ENCODE measurements at places on chromosomes 16 and 17.

GRCh38 chr16:53893731-53894435 lies 189.9 kb downstream of the FTO start:
- no peak for DNase-seq

DNA sequence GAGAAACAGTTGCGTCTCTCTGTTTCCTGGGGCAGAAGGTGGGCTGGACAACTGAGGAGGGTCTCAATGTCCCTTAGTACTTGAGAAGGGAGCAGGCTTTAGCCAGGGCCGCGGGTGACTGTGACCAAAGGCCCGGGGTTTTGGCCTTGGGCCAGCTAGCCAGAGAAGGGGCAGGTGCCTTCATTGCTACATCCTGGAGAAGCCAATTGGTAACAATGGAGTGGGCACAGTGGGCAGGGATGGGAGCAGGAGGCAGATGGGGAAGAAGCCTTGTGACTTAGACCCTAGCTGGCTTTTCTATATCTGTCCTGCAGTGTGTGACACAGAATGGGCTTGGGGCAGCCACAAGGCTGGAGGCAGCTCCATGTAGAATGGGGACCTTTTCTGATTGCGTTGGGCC lies 46.0 kb downstream of the CLEC16A start:
- DNase-seq, result no peak

DNA sequence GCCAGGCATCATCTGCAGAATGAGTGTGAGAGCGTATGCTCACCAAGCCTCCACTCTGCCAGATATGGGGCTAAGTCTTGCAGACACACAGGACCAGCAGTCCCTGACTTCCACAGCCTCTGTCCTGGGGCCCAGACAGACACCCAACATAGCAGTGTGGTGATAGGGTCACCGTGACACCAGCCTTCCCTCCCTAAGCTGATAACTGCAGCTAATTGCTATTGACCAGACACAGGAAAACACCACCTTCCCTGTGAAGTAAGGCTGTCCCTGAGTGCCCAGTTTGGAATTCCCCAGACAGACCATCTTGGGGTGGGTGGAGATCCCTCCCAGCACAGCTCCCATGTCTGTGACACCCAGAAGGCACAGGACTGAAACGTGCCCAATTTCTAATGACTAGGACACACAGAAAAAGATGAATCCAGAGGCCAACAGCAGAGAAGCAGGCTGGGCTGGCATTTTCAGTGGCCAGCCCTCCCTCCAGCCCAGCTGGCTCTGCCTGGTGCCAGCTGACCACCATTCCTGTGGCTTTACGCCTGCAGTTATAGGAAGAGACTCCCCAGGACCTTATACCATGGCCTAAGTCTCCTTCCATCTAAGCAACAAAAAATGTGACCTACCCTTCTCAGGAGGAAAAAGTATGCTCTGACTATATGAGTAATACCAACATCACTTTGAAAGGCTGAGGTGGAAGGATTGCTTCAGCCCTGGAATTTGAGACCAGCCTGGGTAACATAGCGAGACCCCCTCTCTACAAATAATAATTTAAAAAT lies 30.3 kb downstream of the ATPAF2 start:
- no peak for DNase-seq

GRCh38 chr16:56629531-56629930 lies 2.9 kb upstream of the MT1M start:
- no peak for DNase-seq

DNA sequence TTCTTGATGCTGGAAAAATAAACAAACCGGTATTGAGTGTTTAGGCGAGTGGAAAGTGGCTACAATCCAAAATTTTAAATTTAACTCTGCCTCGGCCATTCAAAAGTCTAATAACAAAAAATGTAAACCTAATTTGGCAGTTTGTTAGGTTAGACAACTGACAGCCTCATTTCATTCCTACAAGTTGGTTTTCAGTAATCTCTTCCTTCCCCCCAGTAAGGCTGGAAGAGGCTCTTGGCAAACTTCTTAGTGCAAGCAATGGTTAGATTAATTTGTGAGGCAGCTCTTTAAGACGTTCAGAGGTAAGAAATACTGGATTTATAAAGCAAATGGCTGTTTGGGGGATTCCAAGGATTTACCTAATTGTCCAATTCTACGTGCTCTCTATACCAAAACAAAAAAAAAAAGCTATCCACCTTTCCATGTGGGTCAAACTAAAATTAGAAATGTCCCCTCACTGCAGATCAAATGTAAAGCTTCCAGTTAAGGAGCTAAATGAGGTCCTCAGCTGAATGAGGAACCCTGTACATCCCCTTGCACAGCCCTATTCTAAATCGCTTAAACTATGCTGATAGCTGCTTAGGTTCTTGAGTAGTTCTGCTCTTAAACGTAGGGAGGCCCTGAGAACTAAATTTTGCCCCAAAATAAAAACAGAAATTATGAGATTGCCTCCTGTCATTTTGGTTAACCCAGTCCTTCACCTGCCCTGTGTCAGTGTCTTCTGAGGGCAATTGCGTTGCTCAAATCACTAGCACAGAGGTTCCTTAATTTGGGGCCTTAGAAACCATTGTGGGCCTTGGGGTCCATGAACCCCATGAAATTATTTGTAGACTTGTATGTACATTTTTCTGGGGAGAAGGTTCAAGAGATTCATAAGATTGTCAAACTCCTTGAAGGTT lies 2.9 kb downstream of the HEXIM1 start:
- no peak for DNase-seq

- peak; percentile 8 for DNase-seq
Observed at GRCh38 chr17:51365090-51365489, 104.7 kb downstream of the UTP18 start.

- DNase-seq, result no peak
Observed at GRCh38 chr17:41539979-41540701, 12.0 kb upstream of the KRT19 start.

- DNase-seq, result no peak
Observed at GRCh38 chr16:28107232-28107631, 43.7 kb upstream of the GSG1L start.

GRCh38 chr17:55086635-55087058 lies 118.1 kb downstream of the STXBP4 start:
- no peak for DNase-seq

DNA sequence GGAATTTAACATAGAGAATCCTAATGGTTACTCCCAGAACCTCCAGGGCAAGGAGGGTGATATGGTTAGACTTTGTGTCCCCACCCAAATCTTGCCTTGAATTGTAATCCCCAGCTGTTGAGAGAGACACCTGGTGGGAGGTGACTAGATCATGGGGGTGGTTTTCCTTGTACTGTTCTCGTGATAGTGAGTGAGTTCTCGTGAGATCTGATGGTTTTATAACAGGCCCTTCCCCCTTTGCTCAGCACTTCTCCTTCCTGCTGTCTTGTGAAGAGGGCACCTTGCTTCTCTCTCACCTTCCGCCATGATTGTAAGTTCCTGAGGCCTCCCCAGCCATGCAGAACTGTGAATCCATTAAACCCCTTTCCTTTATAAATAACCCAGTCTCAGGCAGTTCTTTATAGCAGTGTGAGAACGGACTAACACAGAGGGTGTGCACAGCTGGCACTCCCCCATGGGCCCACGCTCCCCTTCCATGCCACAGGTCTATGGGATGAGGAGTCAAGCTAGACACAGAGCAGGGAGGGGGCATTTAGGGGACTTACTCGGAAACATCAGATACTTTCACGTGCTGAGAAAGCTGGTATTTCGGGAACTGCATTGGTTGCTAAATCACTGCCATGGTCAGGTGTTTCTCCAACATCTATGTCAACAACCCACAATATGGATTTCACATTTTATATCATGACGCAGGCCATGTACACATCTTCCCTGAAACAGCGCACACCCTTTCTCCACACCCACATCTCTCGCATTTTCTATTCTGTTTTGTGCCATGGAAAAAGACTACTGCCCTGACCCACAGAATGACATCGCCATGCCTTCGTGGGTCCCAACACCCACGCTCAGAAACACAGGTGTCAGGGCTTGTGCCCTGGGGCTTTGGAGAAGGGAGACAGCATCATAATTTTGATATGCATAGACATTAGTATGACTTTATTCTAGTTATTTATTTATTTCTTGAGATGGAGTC lies 199.1 kb upstream of the GSE1 start:
- DNase-seq, result no peak

DNA sequence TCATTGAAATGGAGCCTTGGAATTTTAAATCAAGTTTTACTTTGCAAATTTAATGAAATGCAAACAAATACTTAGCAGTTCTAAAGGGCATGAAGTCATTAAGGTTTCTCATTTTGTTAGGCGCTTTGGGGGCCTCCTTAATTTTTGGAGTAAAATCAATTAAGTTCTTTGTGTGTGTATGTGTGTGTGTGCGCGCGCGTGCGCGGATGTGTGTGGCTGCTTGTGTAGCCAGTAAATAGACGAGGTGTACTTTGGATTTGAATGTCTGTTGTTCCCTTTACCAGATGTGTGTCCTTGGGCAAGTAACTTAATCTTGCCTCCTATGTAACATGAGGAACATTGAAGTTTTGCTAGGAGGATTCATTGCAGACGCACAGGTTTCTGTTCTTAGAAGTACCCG lies 1051.4 kb upstream of the EEF2KMT start:
- no peak for DNase-seq

All from stimulated activated naive CD4-positive, alpha-beta T cell (primary cell).